ENCODE measurements at places on chromosomes 2 and 18. TPM values are rescaled to one million over a fixed set of nuclear protein-coding genes. Genes with fewer than 3 reads are reported as not detected.

The EML6 gene
- polyA plus RNA-seq = 0.16 TPM

The LIPG gene
- polyA plus RNA-seq = 28.8 TPM

The RUFY4 gene
- polyA plus RNA-seq = not detected

The CNGA3 gene
- not detected for polyA plus RNA-seq

All from foreskin keratinocyte (primary cell).